ENCODE measurements at places on chromosomes 6 and 20.
A peak's percentile ranks its signal among the peaks of the same experiment; 100 is the strongest.

- no peak for DNase-seq
These were observed 403.9 kb upstream of the SULF2 start for GRCh38 chr20:48189181-48189580.

DNA sequence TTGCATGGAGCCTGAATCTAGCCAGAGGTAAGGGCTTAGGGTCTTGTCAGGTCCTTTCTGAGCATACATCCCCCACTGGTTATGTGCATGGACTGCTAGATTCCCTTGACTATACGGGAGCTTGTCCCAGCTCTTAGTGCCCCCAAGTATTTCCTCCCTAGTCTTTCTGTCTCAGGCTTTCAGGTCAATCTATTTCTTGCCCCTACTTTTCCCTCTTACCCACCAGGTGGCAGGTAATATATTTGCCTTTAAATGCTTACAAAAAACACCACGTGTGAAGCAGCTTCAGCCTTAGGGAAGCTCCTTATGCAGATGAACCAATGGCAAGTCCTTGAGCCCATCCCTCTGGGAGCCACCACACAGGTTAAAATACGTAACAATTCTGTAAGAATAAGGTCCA is 454.2 kb downstream of the GRIK2 start:
- DNase-seq = no peak

- DNase-seq = no peak
These were observed 367.1 kb downstream of the PREX1 start for GRCh38 chr20:48460681-48461080.

DNA sequence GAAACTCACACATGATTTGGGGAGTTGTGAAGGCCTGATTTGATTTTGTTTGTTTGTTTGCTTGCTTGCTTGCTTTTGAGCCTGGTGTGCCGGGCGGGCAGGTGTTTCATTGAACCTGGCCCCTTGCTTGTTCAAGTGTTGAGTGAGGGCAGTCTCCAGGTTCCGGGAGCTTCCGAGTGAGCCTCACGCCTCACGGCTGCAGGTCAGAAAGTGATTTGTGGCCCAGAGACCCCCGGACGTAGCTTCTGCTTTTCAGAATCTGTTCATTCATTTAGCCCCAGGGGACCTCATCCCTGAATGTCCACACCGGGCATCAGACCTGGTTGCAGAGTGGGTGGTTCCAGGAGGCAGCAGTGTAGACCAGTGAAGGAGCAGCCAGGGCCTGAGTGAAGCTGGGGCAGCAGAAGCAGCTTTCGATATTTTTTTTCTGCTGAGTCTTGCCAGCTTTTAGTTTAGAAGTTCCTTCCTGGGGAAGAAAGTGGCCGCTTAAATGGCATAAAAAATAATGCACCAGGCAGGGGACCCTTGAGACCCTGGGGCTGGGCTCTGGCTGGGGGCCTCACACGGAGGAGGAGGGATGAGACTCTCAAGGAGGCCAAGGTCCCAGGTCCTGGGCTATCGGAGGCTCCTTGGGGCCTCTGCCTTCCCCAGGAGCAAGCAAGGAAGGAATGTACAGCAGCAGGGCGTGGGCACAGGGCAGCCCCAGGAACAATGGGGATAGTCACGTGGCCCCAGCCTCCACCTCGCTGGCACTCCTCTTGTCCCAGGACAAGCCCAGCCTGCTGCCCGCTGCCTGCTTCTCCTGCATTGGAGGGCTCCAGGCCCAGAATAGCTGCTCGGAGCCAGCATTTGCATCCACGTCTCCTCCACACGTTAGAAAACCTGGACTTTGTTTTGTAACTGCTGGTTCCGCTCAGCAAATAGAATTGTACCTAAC is 89.2 kb upstream of the BHLHE23 start:
- peak; percentile 25 for DNase-seq

DNA sequence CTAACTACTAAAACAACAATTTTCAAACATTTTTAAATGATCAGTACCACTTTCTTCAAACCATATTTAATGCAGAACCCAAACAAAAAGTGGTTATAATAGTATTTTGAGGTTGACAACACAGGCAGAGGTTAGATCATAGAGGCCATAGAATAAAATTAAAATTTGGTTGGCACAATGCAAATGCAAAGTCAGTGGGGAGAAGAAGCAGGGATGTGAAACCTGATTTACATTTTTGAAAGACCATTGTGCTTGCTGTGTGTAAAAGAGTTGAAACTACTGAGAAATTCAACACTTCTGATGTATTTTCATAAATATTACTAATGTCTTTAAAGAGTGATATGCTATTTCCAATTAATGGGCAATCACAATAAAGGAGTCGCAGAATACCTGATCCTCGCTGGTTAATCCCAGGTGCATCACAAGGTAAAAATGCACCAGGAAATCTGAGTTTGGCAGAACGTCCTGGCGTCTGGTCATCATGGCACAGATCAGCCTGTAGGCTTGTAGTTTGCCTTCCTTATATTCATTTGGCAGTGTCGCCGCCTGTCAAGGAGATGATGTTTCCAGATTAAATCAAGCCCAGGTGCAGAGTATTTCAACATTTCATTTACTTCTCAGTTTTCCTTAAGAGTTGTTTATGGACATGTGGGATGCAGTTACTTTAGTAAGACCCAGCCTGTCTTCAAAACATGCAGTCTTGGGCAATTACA is 141.2 kb downstream of the RALGAPA2 start:
- DNase-seq = no peak

DNA sequence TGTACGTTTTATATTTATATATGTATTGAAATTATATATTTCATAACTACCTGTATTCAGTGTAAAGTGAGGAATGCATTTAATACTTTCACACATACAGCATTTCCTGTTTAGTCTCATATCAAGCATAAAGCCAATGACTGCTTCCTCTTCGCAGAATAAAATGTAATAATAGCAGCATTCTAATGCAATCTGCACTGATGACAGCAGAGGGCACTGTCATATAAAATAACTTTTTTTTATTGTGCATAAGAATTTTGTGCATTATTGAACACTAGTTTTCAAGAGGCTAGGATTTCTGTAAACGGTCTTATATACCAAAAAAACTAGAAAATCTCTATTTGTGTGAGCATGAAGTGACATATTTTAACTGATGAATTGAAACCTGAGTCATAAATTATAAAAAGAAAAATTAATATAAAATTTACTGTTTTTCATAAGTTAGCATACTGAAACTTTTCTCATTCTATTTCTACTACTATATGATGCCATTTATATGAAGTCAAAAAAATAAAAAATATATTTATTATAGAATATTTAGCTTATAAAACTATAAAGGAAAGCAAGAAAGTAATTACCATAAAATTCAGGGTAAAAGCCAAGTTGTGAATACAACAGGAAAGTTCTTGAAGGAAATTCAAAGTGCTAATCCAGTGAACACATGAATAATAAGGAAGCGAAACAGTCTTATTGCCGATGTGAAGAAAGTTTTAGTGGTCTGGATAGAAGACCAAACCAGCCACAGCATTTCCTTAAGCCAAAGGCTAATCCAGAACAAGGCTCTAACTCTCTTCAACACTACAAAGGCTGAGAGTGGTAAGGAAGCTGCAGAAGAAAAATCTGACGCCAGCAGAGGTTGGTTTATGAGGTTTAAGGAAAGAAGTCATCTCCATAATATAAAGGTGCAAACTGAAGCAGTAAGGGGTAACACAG is 36.3 kb downstream of the RNF146 start:
- peak; percentile 42 for DNase-seq

- peak; percentile 48 for DNase-seq
These were observed 416 bp downstream of the RSPH4A start for GRCh38 chr6:116616737-116617053.
